ENCODE measurements at places on chromosomes 2 and 18.
A peak's percentile ranks its signal among the peaks of the same experiment; 100 is the strongest.

DNA sequence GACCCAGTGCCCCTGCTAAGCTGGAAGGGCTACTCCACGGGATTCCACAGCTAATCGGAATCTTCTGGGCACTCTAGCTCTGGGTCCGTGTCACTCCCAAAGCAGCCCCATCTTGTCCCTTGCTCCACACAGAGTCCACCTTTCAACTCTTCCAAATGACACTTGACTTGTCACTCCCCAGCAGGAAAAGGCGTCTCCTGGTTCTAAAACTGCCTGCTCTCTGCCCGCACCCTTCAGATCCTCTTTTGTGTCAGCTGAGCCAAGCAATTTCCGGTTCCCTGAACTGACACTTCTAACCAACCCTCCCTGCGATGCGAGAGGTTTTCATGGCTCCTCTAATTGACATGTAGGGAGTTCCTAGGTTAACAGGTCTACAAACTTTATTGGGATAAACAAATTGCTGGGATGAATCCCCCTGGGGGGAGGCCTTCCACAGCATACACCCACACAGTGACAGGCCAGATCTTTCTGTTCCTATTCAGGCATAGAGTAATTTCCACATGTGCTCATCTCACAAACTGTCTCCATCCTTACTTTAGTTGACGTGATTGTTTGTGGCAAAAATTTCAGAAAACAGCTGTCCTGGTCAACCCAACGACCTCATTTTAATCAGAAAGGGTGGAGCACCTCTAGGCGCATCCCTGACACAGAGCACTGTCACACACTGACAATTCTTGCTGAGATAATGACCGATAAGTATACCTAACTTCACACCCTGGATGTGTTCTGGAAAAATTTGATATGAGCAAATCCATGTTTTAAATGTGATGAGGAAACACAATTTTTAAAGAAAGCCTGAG lies 104.9 kb downstream of the RBMS1 start:
- DNase-seq: no peak
- H3K4me3 ChIP-seq: peak overlapping the region; percentile 22
- peaks cover under 1% of the 10 kb centered on the region for H3K36me3 ChIP-seq
- peaks cover 3% of the 10 kb centered on the region for H3K27me3 ChIP-seq

DNA sequence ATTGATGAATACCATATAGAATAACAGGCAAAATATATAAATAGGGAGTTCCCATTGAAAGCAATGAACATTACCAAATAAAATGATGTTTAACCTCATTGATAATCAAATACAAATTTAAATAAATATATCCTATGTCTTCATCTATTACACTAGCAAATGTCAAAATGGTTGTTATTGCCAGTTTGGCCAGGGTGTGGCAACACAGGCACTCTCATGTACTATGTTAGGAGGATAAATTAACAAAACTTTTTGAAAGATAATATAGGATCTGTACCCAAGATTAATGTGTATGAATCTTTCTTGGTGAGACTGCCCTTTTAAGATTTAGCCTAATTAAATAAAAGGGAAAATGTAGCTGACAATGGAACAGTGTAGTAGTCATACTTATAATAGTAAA lies 659.3 kb downstream of the ERBB4 start:
- no peak overlapping the region for H3K4me3 ChIP-seq
- no peaks in the 10 kb centered on the region for H3K4me1 ChIP-seq
- DNase-seq: no peak
- H3K27ac ChIP-seq: no peak overlapping the region
- H3K27me3 ChIP-seq: peaks cover 2% of the 10 kb centered on the region

- peaks cover 1% of the 10 kb centered on the region for H3K27me3 ChIP-seq
- no peak overlapping the region for H3K4me3 ChIP-seq
- H3K4me1 ChIP-seq: peaks cover 31% of the 10 kb centered on the region
- H3K27ac ChIP-seq: no peak overlapping the region
- H3K36me3 ChIP-seq: no peaks in the 10 kb centered on the region
These were observed 135.7 kb downstream of the EVA1A start for GRCh38 chr2:75424936-75425619.

GRCh38 chr18:7616661-7617060 lies 49.5 kb downstream of the PTPRM start:
- no peak overlapping the region for H3K4me3 ChIP-seq
- H3K4me1 ChIP-seq: peaks cover 30% of the 10 kb centered on the region
- H3K27ac ChIP-seq: no peak overlapping the region
- H3K36me3 ChIP-seq: no peaks in the 10 kb centered on the region

DNA sequence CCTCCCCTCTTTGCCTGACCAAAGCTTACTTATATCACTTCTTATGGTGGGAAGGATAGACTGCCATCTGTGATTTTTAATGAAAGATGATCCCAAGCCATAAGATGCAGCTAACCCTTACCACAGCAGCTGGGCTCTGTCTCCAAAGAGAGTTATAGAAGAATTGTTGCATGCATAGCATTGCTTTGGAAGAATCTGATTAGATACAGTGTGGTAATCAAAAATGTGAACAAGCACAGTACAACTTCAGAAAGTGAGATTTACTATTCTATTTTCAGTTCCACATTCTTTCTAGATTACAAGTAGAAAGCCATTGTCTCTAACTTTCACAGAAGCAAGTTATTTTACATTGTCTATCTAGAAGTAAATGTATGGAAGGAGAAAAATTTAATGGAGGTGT lies 129.0 kb upstream of the ACVR2A start:
- no peak for DNase-seq
- no peaks in the 10 kb centered on the region for H3K36me3 ChIP-seq
- no peaks in the 10 kb centered on the region for H3K4me1 ChIP-seq
- H3K27ac ChIP-seq: no peak overlapping the region

All from endothelial cell (in vitro differentiated cells).